ENCODE measurements at places on chromosomes 5 and 9.

DNA sequence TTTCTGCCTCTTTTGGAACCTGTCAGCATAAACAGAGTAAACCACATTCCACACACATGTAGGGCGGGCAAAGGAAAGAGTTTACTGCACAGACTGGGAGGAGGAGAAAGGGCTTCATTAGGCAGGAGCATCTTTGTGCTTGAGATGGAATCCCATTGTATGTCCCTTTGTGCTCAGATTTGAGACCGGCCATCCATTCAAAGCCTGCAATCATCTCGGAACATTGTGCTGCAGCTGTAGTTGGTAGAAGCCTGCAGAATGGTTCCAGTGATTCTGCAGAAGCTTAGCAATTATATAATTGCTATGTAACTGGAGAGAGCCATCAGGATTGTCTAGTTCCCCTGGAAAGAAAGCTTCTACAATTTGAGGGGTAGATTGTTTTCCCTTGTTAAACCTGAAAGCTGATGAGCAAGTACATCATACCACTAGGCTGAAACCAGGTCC is 16.5 kb downstream of the ZNF462 start:
- no peak for DNase-seq

DNA sequence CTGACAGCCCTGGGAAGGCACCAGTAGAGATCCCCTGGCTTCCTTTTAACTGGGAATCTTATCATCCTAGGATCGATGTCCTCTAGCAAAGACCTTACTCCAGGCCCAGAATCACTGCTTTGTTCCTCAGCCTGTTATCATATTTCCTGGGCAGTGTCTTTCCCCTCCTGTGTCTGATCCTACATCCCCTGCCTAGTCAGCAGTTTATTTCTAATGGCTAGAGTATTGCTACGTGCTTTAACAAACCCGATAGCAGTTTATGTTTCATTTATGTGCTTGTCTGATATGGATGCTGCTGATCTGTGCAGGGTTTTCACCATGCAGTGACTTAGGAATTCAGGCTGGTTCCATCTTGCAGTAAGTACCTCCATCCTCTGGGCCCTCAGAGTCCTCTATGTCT is 20.9 kb upstream of the BARX1 start:
- DNase-seq = no peak

GRCh38 chr9:91949392-91949945 is 559 bp downstream of the ROR2 start:
- no peak for DNase-seq

GRCh38 chr9:112158656-112159367 is 16.3 kb downstream of the SUSD1 start:
- DNase-seq = no peak

GRCh38 chr9:112326194-112326593 is 7.2 kb downstream of the PTBP3 start:
- no peak for DNase-seq

DNA sequence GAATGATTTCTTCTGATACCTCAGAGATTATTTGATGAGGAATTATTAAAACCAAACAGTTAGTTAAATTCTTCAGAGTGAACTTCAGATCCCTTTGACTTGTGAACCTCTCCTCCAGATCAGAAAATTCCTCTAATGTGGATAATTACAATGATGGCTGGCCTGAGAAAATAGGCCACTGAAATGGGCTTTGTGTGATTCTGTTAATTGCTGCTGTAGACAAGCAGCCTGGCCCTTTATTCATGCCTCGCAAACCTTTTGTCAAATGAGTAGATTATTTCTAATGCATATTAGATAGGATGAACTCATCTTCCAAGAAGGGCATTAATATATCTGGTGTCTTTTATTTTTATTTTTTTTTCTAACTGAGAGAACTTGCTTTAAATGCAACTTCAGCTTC is 855.2 kb downstream of the TLE4 start:
- DNase-seq = no peak

DNA sequence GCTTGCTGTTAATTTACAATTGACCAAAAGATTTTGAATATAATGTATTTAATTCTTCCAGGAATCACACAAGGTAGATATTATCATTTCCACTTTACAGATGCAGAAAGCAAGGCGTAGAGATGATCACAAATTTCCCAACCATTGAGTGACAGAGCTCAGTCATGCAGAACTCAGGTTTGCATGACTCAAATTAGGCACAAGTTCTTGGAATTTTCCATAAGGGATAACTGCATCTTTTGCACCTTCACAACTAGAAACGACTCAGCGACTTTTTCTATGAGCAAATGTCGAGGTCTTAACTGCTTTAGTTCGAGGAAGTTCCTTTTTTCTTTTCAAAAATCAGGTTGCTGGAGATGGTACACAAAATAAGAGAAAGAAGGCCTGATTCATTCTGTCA is 265.5 kb upstream of the PAPPA start:
- no peak for DNase-seq

DNA sequence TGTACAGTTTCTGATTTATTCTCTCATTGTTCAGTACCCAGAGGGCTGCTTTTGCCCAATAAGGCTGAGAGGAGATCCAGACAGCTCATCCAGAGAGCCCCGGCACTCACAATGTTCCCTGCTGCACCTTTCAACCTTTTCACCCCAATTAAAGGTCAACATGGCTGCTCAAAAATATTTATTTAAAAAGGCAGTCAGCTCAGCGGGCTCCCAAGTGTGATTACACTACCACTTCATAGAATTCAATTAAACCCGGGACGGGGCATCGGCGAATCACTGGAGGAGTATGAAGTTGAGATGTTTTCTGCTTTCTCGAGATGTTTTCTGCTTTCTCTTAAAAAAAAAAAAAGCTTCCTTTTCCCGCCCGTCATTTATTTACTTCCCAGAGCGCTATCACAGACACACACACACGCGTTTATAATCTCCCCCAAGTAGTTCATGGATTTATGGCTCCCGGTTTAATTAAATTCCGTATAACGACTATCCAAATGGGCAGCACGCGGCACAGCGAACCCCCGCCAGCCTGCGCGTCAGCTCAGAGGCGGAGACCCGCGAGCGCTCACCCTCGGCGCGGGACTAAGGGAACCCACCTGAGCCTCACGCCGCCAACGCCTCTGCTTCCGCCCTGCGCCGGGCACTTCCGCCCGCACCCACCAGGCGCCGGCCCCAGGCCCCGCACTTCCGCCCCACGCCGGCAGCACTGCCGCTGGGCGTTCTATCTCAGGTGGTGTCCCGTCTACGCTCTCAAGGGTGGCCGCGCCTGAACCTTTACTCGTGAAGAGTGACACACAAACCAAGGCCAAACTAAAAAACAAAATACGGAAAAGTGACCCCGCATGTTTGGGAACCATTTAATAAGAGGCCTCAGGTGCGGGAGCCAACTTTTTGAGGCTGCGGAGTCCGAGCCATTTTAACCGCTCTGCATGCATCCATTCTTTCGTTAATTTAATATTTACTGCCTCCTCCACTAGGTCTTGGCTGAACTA is at the start of gene C5orf63:
C5orf63 (minus strand) TSS at position 642 of the 986 bp plus-strand sequence. CDS start 14,507 bp downstream, outside the sequence.
- peak; percentile 77 for DNase-seq

DNA sequence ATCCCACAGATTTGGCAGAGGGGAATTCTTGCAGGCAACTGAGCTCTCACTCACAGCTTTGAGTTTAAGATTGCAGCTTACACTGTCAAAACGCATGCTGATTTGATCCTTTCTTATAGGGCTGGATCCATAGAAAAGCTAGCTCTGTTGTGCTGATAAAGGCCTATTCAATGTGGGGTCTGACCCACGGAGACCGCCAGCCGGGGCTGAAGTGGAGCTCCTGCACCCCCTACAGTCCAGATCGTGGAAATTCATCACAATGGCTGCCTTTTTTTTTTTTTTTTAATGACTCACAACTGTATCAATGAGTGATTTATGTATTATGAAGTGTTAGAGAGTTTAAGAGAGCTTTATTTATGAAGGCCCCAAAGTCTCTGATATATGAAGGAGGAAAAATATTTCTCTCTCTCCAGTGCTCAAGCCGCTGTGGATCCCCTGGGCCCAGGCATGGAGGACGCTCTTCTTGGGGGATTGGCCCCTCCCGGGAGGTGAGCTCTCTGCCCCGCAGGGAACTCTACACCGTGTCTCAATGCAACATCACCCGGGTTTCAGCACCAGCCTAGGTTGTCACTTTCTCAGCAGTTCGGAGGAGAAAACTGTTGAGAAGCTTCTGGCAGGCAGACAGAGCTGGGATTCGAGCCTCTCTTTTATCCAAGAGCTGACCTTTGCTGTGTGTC is 700.2 kb downstream of the IRX1 start:
- no peak for DNase-seq

- DNase-seq = no peak
Measured at GRCh38 chr5:180352116-180353047, 754 bp downstream of the GFPT2 start.

GRCh38 chr9:15299374-15299939 is 7.6 kb downstream of the TTC39B start:
- DNase-seq = peak; percentile 58

DNA sequence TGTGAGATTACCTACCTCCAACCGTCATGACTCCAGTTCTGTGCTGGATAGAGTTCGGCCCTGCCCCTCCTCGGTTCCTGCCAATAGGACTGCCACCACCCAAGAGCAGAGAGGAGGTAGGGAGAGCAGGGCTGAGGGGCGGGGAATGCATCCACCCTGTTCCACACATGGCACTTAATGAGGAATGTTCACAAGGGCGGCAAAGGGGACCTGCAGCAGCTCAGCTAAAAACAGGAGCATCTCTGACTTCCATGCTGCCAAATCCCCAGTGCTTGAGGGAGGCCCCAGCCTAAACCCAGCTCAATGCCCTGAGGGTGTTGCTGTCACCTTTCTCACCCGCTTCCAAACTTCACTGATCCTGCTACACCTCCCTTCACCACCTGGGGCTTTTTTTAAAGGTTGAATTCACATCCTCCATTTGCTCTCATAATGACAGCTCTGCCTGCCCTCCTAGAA is 7.8 kb upstream of the DELE1 start:
- DNase-seq = no peak

Measured in T-cell (primary cell).